Subcutaneous adipose tissue (tissue), 4 donors: ENCODE measurements at places on chromosomes 5 and 9. TPM values are rescaled to one million over a fixed set of nuclear protein-coding genes. Genes with fewer than 3 reads are reported as not detected.

ADAMTS2 gene
- 40.1 TPM for total RNA-seq

ARL10 gene
- 12.6 TPM for total RNA-seq

PPP1R2B gene
- total RNA-seq = not detected

GRM6 gene
- not detected for total RNA-seq

CSF1R gene
- 104 TPM for total RNA-seq

RNF145 gene
- total RNA-seq = 41.6 TPM

RPL35 gene
- total RNA-seq = 2,433 TPM

SPAAR gene
- 9.7 TPM for total RNA-seq

TRIM32 gene
- total RNA-seq = 14.4 TPM

CTNNAL1 gene
- 35.0 TPM for total RNA-seq

QRFP gene
- not detected for total RNA-seq

LRRC14B gene
- total RNA-seq = not detected

SNX18 gene
- 26.7 TPM for total RNA-seq

FREM1 gene
- total RNA-seq = 14.5 TPM

ECM2 gene
- total RNA-seq = 57.8 TPM

CBY3 gene
- total RNA-seq = not detected

BSPRY gene
- total RNA-seq = not detected

MSX2 gene
- total RNA-seq = 0.98 TPM

FAM219A gene
- 5.1 TPM for total RNA-seq

MEGF10 gene
- total RNA-seq = 0.68 TPM

PTGES gene
- total RNA-seq = 34.5 TPM

C5orf47 gene
- total RNA-seq = not detected
